ENCODE measurements at places on chromosomes 4 and X. TPM values are rescaled to one million over a fixed set of nuclear protein-coding genes. Genes with fewer than 3 reads are reported as not detected.

Gene FAM184B
- 0.03 TPM for total RNA-seq

Gene USP17L27
- not detected for total RNA-seq

Gene TCEAL5
- total RNA-seq = not detected

DNA sequence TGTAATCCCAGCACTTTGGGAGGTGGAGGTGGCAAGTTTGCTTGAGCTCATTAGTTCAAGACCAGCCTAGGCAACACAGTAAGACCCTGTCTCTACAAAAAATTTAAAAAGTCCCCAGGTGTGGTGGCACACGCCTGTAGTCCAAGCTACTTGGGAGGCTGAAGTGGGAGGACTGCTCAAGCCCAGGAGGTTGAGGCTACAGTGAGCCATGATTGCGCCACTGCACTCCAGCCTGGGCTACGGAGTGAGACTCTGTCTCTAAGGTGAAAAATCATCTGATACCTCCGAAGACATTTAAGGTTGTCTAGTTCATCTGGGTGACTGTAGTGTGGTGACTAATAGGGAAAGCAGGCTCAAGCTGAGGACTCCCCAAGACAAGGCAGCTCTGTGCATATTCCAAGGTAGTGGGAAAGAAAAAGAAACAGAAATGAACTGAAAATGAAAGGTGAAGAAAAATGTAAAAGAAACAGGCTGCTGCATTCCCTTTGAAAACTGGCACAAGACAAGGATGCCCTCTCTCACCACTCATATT lies 23.3 kb downstream of the FRYL start:
- no peak for DNase-seq

- DNase-seq = no peak
Observed at GRCh38 chr4:105093975-105094374, 52.7 kb upstream of the TET2 start.

DNA sequence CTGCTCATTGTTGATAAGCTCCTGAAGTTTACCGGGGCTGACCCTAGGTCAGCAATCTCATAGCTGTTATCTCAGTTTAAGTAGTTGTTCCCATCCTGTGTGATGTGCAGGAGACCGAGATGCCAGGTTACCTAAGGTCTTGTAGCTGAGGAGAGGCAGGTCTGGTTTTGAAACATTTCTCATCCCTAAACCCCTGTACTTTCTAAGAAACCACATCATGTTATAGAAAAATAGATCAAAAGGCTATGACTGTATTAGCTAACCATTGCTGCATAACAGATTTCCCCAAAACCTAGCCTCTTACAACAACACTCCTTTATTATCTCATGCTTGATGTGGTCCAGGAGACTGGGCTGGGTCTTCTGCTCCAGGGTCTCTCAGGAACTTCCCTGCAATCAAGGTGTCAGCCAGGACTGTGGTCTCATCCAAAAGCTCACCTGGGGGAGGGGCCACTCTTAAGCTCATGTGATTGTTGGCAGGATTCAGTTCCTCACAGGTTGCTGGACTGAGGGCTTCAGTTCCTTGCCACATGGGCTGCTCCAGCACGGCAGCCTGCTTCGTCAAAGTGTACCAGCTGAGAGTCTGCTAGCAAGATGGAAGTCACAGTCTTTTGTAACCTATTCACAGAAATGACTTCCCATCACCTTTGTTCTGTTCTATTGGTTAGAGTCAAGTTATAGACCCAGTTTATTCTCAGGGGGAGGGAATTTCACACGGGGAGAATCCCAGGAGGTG lies 60.9 kb upstream of the CLCN4 start:
- no peak for DNase-seq

DNA sequence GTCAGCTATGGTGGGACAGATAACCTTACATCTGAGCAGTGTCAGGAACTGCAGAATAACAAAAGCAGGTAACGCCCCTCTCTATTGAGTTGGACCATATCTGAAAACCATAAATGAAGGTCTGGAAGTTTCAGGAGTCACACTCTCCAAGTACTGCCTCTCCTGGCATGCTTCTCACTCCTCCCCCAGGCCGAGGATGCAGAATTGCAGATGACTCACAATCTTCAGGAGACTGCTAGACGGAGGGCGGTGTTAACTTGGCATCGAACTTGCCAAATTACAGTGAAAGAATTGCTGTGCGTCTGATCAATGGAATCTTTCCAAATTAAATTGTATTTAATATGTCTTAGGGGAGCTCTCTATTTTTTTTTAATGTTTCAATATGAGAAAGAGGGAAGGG lies 67.1 kb upstream of the TRIM2 start:
- DNase-seq = peak; percentile 59

All from Daoy (cell line).